Esophagus squamous epithelium (tissue), 5 donors: ENCODE measurements at places on chromosomes 13 and 19.
A peak's percentile ranks its signal among the peaks of the same experiment; 100 is the strongest.

DNA sequence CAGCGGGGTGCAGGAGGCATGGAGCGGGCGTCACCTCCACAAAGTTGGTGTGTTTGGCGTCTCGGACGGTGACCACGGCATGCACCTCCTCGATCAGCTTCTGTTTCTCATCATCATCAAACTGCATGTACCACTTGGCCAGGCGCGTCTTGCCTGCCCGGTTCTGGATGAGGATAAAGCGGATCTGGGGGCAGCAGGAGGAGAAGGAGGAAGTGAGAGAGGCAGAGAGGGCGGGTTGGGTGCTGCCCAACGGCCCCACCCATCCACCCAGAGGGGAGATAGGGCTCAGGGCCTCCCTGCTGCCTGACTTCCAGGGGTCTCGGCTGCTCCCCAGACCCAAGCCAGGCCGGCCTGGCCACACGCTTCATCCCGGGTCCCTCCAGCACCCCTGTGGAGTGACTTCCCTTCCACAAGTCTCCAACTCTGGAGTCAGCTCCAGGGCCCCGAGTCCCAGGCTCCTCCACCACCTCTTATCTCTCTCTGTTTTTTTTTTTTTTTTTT, 4.6 kb downstream of the AP2S1 start:
- DNase-seq: no peak

DNA sequence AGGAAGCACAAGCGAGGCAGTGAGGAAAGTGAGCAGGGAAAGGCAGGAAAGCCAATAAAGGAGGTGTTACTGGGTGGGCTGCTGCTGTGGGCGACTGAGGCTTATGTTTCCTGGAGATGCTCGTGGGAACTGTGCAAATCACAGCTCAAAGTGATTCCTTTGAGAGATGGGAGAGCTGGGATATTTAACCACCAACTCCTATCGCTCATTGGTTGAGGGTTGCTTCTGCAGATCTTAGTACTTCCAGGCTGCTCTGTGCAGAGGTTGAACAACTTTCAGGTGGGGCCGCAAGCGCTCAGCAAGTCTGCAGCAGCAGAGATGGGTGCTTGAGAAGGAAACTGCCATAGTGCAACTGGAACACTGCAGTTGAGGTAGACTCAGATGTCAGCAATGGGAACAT, 8.4 kb downstream of the PCDH8 start:
- no peak for DNase-seq

- peak; percentile 50 for DNase-seq
These were observed 2.8 kb upstream of the LENG1 start for GRCh38 chr19:54162241-54162805.

- no peak for DNase-seq
These were observed 41.6 kb downstream of the NDFIP2 start for GRCh38 chr13:79522583-79522982.

DNA sequence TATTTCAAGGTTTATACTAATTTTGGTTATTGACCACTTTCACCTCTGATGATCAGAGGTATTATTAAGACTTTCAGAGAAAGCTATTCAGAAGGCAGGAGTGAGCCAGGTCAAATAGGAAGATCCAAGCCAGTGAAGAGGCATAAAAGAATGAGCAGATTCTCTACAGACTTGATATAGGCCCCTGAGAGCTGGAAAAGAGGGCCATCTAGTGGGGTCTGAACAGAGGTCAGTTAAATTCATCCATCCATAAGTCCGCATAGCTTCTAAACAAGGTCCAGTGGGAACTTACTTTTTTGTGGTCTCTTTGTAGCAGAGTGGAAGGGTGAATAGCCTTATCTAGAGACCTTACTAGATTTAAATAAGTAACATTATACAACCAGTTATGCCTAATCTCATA, 126.6 kb upstream of the UFM1 start:
- DNase-seq: no peak

GRCh38 chr13:109704771-109705635, 81.4 kb downstream of the IRS2 start:
- DNase-seq: no peak

- DNase-seq: no peak
These were observed 8.7 kb downstream of the NCLN start for GRCh38 chr19:3194106-3195087.

GRCh38 chr19:28028881-28029444, 1184.0 kb downstream of the UQCRFS1 start:
- DNase-seq: no peak

DNA sequence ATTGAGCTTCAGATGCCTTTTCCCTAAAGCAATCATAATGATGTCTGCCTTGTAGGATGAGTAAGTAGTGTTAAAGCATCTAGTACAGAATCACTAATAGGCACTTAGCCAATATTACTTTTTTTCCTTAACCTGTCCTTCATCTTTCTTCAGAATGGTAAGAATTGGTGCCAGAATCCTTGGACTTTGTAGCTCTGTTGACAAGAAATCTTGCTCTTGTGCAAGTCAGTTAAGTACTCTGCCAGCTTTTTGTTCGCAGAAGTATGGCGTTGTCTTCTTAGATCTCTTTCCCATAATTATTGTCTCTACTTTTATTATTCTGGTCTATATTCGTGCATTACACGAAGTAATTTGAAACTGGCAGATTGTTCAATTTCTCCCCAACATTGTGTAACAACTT, 554.5 kb downstream of the PCDH9 start:
- no peak for DNase-seq

DNA sequence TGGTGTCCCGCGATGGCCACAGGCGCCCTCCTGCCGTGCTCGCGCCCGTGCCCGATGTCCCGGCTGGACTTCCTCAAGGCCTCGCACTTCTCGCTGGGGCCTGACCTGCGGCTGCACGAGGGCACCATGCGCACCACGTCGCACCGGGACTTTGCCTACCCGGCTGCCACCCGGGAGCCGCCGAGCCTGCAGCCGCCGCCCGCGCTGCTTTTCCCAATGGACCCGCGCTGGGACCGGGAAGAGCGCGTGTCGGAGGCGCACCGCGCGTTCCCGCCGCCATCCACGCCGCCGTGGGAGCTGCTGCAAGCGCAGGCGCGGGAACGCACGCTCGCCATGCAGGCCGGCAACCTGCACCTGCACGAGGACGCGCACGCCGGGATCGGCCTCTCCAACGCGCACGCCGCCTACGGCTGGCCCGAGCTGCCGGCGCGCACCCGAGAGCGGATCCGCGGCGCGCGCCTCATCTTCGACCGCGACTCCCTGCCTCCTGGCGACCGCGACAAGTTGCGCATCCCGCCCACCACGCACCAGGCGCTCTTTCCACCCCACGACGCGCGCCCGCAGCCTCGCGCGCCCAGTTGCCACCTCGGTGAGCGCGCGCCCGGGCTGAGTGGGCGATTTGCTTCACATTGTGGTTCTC, 12.1 kb upstream of the PEX11G start:
- no peak for DNase-seq

DNA sequence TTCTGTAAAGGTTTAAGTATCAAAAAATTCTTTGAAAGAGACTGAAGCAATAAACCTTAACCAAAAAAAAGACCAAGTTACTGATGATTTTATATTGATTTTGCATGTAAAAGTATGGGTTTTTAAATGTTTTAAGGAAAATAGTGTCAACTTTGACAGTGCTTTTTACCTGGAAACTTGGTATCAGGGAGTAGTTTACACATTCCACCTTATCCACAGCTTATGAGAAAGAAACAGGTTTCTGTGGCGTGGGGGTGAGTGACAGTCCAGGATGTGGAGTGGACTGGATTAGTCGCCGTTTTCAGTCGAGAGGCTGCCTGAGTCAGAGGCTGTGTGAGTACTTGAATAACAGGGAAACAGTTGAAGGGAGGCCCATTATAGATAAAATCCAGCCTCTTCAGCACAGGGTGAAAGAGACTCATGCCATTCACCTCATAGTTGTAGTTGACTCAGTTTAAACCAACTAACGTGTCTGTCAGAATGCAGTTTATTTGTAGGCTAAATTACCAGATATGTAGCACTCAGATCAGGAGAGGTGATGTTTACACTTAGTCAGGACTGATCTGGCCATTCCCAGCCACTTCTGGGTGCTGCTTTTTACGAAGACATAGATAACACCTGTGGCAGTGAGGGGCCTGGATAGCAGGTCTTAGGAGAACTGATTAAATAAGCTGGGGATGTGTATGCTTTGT, 595 bp upstream of the GPR183 start:
- DNase-seq: no peak

DNA sequence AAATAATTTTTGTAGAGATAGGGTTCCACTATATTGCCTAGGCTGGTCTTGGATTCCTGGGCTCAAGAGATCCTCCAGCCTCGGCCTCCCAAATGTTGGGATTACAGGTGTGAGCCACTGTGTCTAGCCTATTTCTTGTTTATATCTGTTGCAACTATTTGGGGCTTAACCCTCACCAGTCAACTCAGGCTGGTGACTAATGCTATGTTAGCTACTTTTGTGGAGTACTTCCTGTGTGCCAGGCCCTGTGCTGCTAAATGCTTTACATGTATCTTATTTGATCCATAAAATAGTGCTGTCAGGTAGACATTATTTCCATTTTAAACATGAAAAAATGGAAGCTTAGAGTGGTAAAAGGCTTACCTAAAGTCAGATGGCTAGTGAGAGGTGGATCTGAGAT, 13.8 kb downstream of the CEACAM1 start:
- no peak for DNase-seq

DNA sequence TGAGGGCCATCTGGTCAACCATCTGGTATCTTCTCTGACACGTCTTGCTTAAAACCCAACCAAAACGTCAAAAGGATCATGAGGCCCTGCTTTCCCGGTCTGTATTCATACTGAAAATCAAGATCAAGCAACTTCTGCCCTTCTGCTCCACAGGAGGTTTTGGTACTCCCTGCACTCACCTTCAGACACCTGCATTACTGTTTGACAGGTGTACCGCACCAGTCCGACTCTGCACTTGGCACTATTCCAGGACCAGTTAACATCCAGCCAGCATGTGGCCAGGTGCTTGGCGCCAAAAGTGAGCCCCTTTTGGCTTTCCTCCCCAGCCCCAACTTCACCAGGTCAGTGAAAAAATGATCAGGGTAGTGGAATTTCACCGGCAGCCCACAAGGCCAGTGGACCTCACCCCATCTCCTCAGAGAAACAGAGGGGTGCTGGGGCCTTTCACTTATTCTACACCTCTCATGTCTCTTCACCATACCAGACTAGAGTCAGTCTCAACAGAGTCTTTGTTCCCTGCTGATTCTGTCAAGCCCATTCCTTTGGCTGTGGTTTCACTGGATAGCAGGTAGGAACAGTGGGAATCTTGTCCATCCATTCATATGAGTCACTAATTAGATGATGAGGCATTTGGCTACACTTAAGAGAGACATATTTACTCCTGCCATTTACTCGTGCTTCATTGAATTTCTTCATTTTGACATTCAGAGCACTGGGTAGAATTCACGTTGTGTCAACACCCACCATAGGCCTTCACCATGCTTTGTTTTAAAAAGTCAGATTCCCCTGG, 85.3 kb downstream of the ZNF726 start:
- DNase-seq: no peak

GRCh38 chr19:41323430-41324125, 13.6 kb downstream of the CCDC97 start:
- no peak for DNase-seq

DNA sequence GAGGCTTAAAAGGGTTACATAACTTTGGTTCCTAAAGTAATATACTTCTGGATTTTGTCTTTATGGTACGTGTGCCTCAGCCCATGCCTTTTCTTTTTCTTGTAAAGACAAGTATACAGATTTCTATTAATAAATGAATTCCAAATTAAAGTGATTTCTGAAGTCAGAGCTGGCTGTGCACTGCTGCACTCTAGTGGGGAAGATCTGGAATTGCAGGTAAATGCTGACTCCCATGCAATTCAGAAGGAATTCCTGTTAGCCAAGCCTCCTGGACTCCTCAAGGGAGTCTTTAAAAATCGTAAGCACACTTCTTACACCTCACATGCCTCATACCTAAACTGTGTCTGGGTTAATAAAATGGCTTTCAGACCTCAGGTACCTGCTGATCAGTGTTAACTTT, 118.4 kb upstream of the SLC7A1 start:
- DNase-seq: no peak

- no peak for DNase-seq
These were observed 1.7 kb downstream of the GNG7 start for GRCh38 chr19:2700660-2701360.

DNA sequence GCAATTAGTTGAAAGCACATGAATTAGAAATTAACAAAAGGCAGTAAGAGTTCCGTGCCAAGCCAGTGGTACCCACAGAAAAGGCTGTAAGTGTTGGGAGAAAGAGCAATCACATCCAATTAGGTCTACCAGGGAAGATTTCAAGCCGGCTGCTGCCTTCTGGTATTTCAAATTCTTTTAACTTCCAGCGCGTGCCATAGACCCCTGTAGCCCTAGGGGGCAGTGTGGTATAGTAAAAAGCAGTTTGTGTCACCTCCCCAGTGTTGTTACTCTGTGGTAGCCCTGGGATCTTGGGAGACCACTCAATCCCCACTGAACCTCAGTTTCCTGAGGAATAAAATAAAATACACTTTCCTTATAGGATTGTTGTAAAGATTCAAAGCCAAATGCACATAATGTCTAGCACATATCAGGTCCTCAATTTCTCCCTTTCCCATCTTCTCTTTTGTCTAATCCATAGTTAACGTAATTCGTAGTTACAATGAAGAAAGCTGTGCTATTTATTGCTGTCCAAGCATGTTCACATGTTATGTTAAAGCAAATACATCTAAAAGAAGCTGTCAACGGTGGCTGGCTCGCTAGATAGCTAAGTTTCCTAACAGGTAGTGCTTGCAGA, 230.2 kb downstream of the TDRD3 start:
- no peak for DNase-seq

GRCh38 chr13:41942462-41943094, 18.3 kb downstream of the VWA8 start:
- DNase-seq: no peak

GRCh38 chr13:51034906-51035305, 76.2 kb downstream of the C13orf42 start:
- no peak for DNase-seq

- DNase-seq: no peak
These were observed 4.8 kb downstream of the STK24 start for GRCh38 chr13:98571955-98572662.

- DNase-seq: no peak
These were observed 244.9 kb downstream of the NDFIP2 start for GRCh38 chr13:79725841-79726240.

DNA sequence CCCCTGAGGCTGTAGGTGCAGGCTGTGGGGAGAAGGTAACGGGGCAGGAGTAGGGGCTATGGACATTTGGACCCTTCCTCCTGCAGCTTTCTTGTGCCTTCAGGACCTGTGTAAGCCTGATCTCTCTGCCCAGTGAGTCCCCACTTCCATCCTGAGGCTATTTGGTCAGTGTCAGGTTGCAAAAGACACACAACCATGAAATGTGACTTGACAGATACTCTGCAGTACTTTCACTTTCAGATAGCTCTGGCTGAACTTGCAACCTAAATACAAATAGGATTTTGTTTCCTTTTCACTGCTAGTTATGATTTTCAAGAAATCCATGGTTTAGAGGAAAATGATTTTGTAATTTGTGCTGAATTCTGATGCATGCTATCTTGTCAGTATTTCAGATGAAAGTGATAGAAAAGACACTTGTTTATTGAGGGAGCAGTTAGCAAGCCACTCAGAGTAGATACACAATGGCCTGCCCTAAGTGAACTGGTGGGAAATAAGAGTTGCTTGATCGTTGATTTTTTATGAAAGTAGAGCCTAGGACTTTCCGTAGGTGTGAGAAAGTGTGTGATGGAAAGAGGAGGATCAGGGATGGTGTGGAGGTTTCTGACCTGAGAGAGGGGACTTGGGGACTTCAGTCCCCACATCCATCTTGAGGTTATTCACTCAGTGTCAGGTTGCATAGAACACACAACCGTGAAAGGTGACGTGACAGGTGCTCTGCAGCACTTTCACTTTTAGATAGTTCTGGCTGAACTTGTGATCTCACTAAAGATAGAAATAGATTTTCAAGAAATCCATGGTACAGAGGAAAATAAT, 18.1 kb upstream of the EID2 start:
- DNase-seq: no peak

GRCh38 chr13:91381371-91381770, 17.1 kb upstream of the GPC5 start:
- DNase-seq: no peak
